Activated B cell treated with CpG ODN at 0.5 μM for 24 hours (primary cell): ENCODE measurements at places on chromosomes 11 and 22. TPM values are rescaled to one million over a fixed set of nuclear protein-coding genes. Genes with fewer than 3 reads are reported as not detected.
A peak's percentile ranks its signal among the peaks of the same experiment; 100 is the strongest.

GRCh38 chr11:100681064-100681502 lies 6.0 kb upstream of the ARHGAP42 start:
- H3K36me3 ChIP-seq: no peaks in the 10 kb centered on the region
- H3K27me3 ChIP-seq: no peaks in the 10 kb centered on the region
- peaks cover 57% of the 10 kb centered on the region for H3K4me1 ChIP-seq
- peak; percentile 58 for DNase-seq

UBQLNL gene
- 0.29 and 0.34 TPM in 2 replicates for total RNA-seq

EFEMP2 gene
- total RNA-seq: 3.8 and 6.3 TPM in 2 replicates

GRCh38 chr22:40547729-40548143 lies 88.8 kb downstream of the MRTFA start:
- H3K27me3 ChIP-seq: no peaks in the 10 kb centered on the region
- H3K4me1 ChIP-seq: peaks cover 5% of the 10 kb centered on the region
- no peak overlapping the region for H3K4me3 ChIP-seq
- no peak overlapping the region for H3K27ac ChIP-seq
- peaks cover 55% of the 10 kb centered on the region for H3K36me3 ChIP-seq
- no peak for DNase-seq

DNA sequence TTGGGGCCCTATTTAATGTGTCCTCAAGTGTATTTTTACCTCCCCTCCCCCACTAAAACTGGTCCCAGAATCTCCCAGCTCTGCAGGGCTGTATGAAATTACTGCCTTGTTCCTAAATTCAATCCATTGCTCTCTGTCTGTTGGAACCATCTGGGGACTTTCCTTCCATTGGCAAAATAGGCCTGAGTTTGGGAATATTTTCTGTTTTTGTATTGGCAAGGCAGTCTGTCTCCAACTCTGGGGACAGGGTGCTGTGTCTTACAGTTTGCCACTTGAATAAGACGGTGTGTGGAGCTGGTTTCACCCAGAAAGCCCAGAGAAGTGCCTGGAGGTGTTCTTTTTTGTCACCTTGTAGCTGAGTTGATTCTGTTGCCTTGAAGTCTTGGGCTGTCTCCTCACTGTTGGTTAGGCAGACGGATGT lies 1.3 kb downstream of the PACS1 start:
- DNase-seq: no peak
- H3K4me3 ChIP-seq: peak overlapping the region; percentile 91
- H3K4me1 ChIP-seq: peaks cover 75% of the 10 kb centered on the region
- H3K27me3 ChIP-seq: no peaks in the 10 kb centered on the region
- H3K27ac ChIP-seq: peak overlapping the region; percentile 89
- peaks cover 67% of the 10 kb centered on the region for H3K36me3 ChIP-seq

DNA sequence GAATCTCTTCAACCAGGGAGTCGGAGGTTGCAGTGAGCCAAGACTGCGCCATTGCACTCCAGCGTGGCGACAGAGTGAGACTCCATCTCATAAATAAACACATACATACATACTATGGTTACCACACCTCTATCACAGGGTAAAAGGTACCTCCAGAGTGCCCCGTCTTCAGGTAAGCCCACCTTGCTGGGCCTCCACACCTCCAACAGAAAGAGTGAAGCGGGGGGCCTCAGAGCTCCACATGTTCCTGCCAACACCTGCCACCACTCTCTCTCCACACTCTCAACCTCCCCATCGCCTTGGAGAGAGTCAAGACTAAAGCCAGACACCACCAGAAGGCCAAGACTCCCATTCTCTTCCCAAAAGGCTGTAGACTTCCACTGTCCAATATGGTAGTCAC lies 10.3 kb upstream of the VWCE start:
- no peaks in the 10 kb centered on the region for H3K4me1 ChIP-seq
- DNase-seq: no peak
- no peaks in the 10 kb centered on the region for H3K27me3 ChIP-seq

DNA sequence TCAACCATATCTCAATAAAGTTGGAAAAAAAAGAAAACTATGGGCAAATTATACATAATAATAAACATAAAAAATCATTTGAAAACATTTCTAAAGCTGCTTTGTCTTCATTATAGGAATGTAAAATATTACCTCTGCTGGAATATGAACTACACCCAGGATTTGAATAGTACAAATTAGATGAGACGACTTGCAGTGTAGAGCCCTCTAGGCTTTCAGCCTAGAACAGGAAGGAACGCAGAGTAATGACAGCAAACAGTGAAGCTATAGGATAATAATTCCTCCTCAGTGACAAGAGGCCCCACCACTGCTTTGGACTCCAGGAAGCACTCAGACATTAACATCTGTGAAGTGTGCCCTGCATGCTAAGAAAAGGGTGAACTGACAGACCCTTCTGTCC lies 7.7 kb downstream of the OR2AG1 start:
- DNase-seq: no peak
- no peaks in the 10 kb centered on the region for H3K4me1 ChIP-seq
- H3K4me3 ChIP-seq: no peak overlapping the region

DNA sequence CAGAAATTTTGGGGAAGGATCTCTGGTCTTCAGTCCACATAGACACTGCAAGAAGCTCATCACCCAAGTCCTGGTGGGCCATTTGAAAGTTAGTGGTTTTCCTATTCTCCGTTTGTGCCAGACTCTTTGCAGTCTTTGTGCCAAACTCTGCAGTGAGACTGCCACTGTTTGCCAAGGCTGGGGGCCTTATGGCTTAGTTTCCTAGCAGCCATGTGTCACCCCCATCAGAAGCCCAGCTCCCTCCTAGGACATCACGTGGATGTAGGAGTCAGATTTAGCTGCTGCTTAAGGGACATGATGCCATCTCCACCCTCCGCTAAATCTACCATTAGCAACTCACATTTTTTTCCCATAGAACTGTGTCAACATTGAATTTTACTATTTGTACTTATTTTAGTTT lies 220.0 kb downstream of the C11orf91 start:
- no peaks in the 10 kb centered on the region for H3K4me1 ChIP-seq
- peaks cover 15% of the 10 kb centered on the region for H3K27me3 ChIP-seq
- H3K4me3 ChIP-seq: no peak overlapping the region
- DNase-seq: no peak

DNA sequence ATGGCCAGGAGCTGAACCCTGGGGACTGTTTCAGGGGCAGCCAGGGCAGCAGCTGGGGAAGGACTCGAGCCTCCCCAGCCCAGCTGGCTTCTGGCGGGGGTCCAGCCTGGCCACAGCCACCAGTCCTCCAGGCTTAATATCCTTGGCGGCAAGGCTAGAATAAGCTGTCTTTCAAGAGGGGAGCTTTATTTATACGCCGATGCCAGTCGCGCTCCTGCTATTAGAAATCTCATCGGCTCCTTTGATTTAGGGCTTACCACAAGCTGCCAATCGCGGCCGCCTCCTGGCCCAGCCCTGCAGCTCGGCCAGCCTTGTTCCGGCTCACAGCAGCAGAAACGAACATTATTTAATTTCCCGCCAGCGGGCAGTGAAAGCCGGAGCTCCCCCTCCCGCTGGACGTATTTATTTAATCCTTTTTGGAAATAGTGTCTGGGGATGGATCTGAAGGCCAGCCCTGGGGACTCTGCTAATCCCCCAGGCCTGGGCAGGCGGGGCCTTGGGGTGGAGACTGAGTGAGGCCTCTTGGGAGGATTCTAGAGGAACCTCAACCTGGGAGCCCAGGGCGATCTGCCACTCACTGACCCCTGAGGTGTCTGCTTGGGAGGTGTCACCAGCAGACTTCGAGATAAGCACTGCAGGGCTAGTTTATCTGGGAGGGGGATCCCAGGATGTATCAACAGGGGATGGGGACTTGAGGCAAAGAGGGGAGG lies 363.1 kb downstream of the MN1 start:
- no peak for DNase-seq
- no peaks in the 10 kb centered on the region for H3K4me1 ChIP-seq
- no peak overlapping the region for H3K4me3 ChIP-seq
- no peaks in the 10 kb centered on the region for H3K36me3 ChIP-seq
- no peak overlapping the region for H3K27ac ChIP-seq
- peaks cover 3% of the 10 kb centered on the region for H3K27me3 ChIP-seq

DNA sequence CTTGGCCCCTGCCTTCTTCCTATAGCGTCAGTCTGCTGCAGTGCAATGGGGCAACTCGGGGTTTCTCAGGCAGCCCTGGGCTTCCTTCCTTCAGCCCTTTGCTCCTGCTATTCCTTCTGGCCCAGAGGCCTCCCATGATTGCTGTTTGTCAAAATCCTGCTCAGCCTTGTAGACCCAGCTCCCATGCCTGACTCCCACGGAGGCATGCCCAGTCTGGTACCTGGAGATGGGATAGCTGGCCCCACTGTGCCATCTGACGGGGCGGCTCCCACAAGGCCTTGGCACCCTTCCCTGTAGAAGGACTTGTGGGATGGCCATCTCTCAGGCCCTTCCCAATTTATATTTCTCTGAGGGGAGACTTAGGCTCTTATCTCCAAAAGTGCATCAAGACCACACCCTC lies 590 bp upstream of the CD6 start:
- peaks cover 31% of the 10 kb centered on the region for H3K4me1 ChIP-seq
- H3K27ac ChIP-seq: peak overlapping the region; percentile 33
- no peaks in the 10 kb centered on the region for H3K36me3 ChIP-seq

DNA sequence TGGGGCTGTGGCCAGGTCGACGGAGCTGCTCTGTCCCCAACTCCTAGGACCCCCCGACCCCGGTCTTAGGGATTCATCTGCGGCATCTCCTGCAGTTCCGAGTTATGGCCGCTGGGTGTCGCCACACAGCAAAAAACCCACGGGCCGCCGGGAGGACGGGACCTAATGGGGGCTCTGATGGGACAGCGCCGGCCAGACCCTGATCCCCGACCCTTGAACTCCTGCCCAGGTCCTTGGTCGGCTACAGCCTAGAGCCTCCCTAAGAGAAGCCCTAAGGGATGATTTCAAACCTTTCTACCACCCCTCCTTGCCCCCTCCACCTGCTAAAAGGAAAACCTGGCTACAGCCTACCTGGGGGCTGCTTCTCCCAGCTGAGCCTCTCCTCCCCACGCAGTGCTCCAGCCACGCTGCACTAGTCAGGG lies 30.8 kb upstream of the LRRC10B start:
- peaks cover 2% of the 10 kb centered on the region for H3K27me3 ChIP-seq
- H3K27ac ChIP-seq: no peak overlapping the region
- H3K4me1 ChIP-seq: no peaks in the 10 kb centered on the region

DNA sequence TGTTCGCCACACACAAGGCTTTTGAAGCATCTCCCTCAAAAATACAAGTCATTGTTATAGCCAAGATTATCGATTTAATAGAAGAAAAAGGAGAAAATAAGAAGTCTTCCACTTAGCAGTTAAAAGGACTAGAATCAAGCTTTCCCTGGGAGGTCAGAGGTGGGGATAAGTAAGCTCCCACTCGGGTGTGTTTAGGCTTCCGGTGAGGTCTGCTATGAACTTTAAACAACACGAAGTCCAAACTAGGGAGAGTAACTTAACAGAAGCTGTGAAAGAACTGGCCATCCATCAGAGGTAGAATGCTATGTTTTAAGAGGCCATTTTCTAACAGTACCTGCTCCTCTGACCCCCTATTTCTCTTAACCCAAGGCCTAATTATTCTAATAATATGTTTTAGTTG lies 91.4 kb upstream of the APOA1 start:
- peaks cover 21% of the 10 kb centered on the region for H3K36me3 ChIP-seq
- H3K27me3 ChIP-seq: no peaks in the 10 kb centered on the region
- H3K4me3 ChIP-seq: peak overlapping the region; percentile 69
- peak overlapping the region; percentile 88 for H3K27ac ChIP-seq
